ENCODE measurements at places on chromosomes 3 and 15.

- no peak for DNase-seq
These were observed 5.2 kb upstream of the ATP13A3 start for GRCh38 chr3:194492001-194492400.

GRCh38 chr3:65385805-65386204 is 652.9 kb downstream of the MAGI1 start:
- DNase-seq: no peak

- DNase-seq: no peak
These were observed 474.1 kb upstream of the KCNMB2 start for GRCh38 chr3:178062126-178062525.

DNA sequence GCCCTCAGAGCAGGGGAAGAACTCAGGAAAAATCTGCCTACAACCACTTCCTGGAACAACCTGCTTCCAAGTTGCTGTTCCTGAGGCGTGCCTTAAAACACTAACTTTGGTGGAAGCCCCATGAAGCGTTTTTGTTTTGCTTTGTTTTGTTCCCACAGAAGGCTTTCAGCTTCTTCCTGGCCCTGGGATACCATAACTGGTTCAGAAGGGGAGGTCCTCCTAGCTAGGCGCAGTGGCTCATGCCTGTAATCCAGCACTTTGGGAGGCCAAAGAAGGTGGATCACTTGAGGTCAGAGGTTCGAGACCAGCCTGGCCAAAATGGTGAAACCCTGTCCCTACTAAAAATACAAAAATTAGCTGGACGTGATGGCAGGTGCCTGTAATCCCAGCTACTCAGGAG is 1.2 kb upstream of the IP6K1 start:
- DNase-seq: no peak

DNA sequence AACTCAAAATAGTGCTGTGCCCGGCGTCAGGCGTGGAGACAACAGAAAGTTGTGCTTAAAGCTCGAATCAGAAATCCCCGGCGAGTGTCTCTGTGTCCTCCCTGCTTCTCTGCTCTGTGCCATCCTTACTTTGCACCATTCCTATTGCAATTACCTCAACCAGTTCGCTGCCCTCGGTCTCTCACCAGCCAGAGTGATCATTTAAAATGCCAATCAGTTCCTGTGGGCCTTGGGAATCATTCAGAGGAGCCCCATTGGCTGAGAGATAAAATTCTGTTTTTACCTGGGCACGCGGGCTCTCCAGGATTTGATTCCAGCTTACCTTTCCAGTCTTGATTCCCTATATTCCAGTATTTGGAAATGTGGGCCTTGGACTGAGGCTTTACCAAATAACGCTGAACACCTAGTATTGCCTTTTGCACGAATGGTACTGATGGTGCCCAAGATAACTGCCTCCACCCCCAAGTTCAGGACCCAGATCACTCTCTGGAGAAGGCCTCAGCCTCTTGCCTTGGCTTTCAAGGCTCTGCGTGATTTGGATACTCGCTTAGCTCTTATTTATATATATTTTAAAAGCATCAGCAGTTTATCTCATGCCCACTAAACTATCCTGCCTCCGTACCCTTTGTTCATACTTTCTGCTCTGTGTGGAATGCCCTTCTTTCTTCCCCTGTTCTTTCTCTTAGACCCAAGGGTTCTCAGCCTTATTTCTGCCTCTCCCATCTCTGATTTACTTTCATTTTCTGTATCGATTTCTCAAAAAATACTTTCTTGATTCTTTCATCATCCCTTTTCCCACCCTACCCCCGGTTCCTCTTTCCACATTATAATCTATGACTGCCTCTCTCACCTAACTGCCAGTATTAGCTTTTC is 863 bp downstream of the PSMA4 start:
- DNase-seq: no peak

DNA sequence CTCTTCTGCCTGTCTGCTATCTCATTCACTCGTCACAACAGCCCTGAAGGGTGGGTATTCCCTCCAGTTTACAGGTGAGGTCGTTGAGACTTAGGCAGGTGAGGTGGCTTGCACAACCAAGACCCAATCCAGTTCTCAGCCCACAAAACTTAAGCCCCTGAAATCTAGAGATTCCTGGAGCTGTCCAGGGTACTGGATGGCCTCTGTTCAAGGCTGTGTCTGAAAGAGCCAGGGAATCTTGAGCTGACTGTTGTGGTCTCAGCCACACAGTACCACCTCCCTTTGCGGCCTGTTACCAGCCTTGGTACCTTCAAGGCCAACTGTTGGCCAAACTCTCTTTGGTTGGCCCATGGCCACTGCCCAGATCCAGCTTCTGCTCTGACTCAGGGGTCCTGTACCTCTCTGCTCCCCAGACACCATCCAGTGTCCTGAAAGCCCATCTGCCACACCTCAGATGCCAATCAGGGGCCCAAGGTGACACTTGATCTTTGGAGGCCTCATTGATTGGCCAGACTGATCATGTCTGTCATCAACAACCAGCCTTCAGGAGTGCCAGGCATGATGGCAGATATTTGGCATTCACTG is 10.9 kb upstream of the FAM107A start:
- DNase-seq: peak; percentile 29

DNA sequence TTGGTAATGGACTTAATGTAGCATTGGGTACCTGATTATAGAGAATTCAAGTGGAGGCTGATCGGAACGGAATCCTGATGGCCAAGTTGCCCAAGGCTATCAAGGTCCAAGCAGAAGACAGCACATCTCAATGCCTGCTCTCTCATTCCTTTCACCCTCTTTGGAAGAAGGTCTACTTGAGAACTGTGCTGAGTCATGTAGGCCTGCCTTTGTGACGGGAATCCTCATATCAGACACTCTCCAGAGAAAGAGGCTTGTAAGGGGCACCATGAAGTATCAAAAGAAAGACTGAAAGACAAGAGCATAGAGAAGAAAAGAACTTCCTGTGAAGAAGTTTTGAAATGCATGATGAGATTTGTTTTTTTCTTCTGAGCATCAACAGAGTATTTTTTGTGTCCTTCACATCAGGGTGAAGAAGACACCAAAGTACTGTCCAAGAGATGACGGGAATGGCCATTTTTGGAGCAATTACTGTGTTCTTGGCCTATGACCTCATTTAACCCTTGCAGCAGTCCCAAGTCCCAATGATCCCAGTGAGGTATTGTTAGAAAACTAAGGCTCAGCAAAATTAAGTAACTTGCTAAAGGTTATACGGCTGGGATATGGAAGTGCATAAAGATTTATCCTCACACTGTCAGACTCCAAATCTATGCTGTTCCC is 13.2 kb upstream of the LARP6 start:
- no peak for DNase-seq

DNA sequence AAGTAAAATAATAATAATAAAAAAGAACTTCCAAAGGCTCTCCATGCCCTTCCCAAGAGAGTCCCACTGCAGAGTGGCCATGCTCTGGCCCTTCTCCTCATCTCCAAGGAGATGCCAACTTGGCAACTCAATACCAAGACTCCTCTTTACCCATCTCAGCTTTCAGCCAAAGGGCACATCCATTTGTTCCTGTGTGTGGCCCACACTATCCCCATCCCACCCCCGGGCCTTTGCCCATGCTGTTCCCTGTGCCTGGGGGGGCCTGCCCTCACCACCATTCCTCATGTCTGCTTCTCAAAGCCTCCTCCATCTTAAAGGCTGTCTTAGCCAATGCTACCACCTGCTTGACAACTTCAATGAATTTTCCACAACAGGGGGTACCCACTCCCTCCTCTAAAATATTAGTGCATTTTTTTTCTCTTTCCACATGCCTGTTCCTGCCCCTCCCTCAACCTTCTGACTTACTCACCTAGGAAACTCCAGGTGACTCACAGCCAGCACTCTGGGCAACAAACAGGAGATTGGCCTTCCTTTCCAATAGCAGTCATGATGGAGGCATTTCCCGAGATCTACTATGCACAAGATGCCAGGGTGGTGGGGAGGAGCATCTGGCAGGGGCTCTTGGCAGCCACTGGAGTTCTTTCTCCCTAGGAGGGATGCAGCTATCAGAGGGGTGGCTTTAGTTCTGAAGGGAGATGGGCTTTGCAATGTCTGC is 109.4 kb upstream of the SMAD3 start:
- DNase-seq: peak; percentile 57

- DNase-seq: no peak
These were observed 33.6 kb upstream of the GRIP2 start for GRCh38 chr3:14573706-14574105.

DNA sequence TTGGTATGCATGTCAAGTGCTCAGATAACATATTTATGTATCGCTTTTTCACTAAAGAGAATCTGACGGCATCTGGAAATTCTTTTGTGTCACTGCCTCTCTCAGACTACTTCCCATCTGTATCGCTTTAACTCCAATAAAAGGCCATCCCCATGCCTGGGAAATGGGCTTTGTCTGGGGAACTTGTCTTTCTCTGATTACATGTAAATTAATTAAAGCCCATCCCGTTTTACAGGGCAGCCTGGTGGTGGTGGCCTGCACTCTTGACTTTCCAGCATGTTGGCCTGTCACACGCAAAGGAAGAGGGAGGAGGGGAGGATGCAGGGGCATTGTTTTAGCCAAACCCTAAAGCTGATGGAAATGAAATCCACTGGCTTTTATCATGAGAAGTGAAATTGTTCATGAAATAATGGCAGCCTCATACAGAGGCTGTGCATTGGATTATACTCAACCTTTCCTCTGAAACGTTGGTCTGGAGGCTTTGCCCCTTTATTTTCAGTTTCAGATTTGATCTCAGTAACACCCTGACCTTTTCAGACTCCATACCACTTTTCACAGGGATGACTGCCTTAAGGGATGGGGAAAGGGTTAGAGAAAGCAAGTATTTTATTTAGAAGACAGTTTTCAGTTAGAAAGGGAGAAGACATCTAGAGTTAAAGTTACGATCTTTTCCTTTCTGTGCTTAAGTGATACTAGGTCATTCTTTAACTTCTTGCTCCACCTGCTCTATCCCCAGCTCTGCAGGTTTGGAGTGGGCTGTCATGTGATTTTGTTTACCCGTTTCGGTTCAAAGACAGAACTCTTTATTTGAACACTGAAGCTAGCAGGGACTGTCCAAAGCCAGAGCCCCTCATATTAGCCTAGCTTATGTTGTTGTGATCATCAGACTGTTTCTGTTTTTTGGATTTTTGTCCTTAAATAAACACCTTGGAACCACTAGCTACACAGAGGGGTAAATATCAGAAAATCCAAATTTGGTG is 94.6 kb upstream of the CTDSPL start:
- DNase-seq: no peak

DNA sequence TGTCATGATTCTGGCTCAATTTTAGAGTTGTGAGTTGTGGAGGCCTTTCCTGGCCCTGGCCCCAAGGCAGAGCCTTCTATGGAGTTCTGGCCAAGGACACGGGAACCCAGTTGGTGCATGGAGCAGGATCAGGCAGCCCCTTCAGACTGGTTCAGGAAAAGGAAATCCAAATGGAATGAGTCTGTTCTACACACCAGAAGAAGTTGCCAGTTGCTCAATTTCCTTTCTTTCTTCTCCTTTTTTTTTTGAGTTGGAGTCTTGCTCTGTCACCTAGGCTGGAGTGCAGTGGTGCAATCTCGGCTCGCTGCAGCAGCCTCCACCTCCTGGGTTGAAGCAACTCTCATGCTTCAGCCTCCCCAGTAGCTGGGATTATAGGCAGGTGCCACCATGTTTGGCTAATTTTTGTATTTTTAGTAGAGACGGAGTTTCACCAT is 28.9 kb upstream of the BHLHE40 start:
- no peak for DNase-seq

DNA sequence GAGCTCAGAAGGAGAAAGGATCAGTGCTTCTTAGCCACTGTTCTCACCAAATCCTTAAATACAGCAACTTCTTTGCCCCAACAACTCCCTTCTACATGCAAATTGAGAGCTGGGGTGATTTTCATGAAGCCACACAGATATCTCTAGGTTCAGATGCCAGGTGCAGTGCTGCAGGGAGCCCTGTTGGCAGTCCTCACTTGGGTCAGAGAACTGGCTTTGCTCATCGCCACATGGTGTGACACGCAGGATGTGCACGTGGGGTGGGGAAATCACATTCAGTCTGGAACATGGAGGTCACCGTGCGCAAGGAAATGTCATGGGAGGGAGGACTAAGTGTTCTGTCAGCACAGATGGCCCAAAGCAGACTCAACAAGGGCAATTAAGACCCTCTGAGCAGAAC is 103.8 kb downstream of the WDR76 start:
- no peak for DNase-seq

DNA sequence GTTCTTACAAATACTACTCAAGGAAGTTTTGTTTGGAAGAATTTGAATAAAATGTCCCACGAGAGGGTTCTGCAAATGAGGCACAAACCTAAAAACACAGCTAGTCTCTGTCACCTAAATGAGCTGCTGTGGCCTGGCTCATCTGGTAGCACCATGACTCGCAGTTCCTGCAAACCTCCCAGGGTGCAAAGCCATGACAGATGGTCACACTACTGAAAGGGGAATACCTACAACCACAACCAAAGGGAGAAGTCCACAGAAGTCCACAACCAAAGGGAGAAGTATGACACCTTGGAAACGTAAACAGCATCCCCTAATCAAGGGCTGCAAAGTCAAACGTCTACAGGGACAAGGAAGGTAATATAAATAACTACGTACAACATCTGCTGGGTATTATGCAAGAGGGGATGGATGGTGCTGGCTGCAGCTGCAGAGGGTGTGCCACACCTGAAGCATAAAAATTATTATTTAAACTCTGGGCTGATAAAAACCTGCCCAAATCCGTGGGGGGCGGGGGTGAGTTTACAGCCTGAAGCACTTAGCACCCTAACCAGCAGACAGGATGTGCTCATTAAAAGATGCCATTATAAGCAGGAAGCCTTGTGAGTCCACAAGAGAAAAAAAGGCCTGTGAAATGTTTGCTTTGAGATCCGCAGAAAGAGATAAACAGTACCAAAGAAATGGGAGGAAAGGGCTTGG is 184.0 kb downstream of the MAGI1 start:
- peak; percentile 43 for DNase-seq

GRCh38 chr15:92012368-92012629 is 158.8 kb downstream of the SLCO3A1 start:
- peak; percentile 19 for DNase-seq

DNA sequence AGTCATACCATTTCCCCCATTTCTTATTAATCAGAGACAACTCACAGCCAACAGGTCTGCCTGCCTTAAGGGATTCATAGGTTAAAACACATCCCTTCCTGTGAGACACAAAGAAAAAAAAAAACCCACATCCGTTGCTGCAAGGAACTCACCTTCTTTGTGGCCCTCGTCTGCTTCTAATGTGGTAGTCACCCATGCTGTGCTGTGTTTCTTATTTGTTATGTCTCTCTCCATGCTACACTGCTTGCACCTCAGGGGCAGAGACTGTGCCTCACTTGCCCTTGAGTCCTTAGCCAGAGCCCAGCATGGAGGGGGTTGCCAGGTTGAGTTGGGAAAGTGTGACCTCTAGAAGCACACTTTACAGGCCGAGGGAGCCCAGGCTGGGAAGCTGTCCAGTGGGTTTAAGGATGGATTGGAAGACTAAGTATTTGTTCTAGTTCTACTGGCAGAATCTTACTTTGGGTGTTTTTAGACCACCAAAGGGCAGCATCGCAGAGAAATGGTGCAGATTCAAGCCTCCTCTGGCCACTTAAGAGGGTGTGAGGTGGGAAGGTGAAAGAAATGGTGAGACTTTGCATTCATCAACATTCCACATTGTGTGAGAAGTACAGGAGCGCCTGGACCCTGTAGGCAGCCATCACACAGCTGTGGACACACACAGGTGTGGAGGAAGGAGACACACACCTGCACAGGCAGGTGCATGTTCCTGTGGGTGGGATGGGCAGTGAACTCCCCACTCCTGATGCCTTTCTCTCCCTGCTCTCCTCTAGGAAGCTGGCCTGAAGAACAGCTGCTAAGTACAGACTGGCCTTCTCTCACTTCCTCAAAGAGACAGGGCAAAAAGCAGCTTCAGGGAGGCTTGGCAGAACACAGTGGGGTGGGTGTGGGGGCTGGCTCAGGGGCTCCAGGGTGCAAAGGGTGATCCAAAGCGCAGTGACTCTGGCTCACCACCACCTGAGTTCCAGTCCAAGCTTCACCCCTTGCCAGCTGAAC is 48.8 kb downstream of the GLB1 start:
- DNase-seq: no peak
